ENCODE measurements at places on chromosomes 7 and 10. TPM values are rescaled to one million over a fixed set of nuclear protein-coding genes. Genes with fewer than 3 reads are reported as not detected.

Gene CNPY4
- 1.4 TPM for total RNA-seq

Gene CARD11
- total RNA-seq: 0.64 TPM

Gene FRMD4A
- total RNA-seq: 108 TPM

Gene TWIST1
- total RNA-seq: 2.0 TPM

Gene AKR1D1
- total RNA-seq: not detected

Gene HOXA2
- total RNA-seq: 36.5 TPM

Gene CFTR
- 0.21 TPM for total RNA-seq

GRCh38 chr7:117158941-117159697 is 163.7 kb downstream of the WNT2 start:
- no peak overlapping the region for H3K4me3 ChIP-seq
- DNase-seq: no peak
- no peaks in the 10 kb centered on the region for H3K36me3 ChIP-seq

DNA sequence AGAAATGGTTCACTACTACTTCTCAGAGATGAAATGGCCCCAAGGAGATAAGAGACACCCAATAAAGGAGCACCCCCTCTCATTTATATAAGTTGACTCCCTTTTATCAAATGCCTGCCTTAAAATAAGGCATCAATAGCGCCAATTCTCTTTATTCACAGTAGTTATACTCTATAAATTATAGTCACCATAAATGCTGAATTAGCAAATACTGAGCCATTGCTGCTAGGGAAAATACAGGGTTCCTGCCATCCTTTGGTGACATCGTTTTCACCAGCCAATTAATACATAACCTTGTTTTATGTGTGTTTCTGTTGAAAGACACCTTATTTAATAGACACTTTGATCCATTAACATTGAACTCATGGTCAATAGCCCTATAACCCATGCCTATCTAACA is 28.6 kb downstream of the DCLRE1C start:
- no peaks in the 10 kb centered on the region for H3K4me1 ChIP-seq
- no peak for DNase-seq
- no peak overlapping the region for H3K4me3 ChIP-seq
- no peaks in the 10 kb centered on the region for H3K27me3 ChIP-seq
- no peak overlapping the region for H3K27ac ChIP-seq

DNA sequence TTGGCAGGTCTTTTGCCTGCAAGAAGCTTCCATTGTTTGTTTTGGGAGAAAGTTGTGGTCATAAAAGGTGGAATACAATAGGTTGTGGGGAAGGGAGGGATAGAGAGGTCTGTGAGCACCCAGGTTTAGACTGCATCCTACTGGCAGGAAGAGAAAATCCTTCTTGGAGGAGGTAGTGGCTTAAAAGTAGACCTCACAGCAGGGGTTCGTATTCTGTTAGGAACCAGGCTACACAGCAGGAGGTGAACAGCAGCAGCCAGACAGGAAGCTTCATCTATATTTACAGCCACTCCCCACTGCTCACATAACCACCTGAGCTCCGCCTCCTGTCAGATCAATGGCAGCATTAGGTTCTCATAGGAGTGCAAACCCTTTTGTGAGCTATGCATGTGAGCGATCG is 245.3 kb downstream of the NSUN6 start:
- H3K27me3 ChIP-seq: no peaks in the 10 kb centered on the region
- no peaks in the 10 kb centered on the region for H3K36me3 ChIP-seq
- DNase-seq: no peak

GRCh38 chr10:110820321-110820814 is 51.4 kb upstream of the PDCD4 start:
- no peak for DNase-seq
- H3K27ac ChIP-seq: peak overlapping the region; percentile 86

- H3K4me3 ChIP-seq: no peak overlapping the region
- peaks cover 16% of the 10 kb centered on the region for H3K4me1 ChIP-seq
- no peak overlapping the region for H3K27ac ChIP-seq
- H3K27me3 ChIP-seq: no peaks in the 10 kb centered on the region
Measured at GRCh38 chr10:70164163-70164562, 6.2 kb downstream of the SAR1A start.

GRCh38 chr7:127683776-127684681 is 32.0 kb downstream of the SND1 start:
- H3K4me1 ChIP-seq: no peaks in the 10 kb centered on the region
- H3K27ac ChIP-seq: no peak overlapping the region
- DNase-seq: no peak

DNA sequence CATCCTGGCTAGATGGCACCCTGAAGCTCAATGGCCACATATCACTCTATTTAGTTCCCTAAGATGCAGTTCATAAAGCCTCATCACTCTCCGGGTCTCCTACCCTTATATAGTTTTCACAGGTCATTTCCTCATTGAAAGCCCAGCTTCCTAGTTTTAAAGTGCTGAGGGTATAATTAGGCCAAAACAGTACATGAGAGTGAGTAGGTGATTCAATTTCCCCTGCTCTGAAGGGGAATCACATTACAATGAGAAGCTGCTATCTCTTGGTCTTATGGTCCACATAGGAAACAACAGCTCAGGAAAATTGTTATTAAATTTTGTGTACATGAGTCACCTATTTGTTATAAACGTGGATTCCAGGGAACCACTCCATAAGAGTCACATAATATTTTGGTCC is 162.0 kb downstream of the SEMA3E start:
- H3K4me1 ChIP-seq: no peaks in the 10 kb centered on the region

DNA sequence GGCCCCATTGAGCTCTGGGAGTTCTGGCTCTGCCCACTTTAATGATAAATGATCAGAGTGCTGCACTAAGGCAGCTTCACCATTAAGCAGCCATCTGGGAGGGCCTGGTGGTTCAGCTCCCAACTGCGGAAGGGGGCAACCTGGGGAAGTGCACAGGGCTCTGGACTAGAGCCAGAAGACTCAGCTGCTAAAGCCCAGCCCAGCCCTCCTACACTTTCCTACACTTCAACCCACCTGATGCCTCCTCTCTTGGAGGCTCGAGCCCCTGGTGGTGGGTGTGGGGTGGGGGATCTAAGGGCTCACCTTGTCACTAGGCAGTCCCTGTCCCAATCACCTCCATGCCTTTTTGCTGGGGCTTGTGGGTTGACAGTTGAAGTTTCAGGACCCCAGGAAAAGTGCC is 60.6 kb upstream of the ANTXRL start:
- H3K4me3 ChIP-seq: no peak overlapping the region
- DNase-seq: no peak
- no peaks in the 10 kb centered on the region for H3K4me1 ChIP-seq
- no peak overlapping the region for H3K27ac ChIP-seq

DNA sequence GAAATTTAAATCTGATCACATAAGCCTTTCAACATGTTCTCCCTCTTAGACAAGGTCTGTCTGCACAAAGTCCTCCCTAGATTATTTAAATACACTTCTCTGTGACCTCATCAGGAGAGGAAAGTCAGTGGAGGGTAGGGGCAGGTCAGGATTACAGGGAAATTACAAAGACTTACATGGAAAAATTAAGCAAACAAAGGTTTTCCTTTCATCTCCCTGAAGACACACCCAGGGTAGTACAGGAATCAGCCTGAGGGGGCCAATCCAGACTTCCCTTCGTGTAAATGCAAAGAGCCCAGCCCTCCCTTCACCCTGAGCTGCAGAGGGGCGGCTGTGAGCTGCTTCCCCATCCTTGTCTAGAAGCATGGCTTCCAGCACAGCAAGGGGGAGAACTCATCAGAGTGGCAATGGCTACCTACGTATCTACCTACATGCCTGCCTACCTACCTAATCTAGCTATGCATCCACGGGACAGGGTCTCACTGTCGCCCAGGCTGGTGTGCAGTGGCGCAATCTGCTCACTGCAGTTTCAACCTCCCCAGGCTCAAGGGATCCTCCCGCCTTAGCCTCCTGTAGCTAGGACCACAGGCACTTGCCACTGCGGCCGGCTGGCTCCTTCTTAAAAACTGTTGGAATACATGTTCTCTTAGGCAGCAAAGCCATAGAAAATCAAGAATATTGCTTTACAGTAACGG is 33.2 kb downstream of the PITRM1 start:
- H3K4me1 ChIP-seq: no peaks in the 10 kb centered on the region
- H3K36me3 ChIP-seq: peaks cover 95% of the 10 kb centered on the region
- H3K27ac ChIP-seq: peak overlapping the region; percentile 38
- no peak overlapping the region for H3K4me3 ChIP-seq

DNA sequence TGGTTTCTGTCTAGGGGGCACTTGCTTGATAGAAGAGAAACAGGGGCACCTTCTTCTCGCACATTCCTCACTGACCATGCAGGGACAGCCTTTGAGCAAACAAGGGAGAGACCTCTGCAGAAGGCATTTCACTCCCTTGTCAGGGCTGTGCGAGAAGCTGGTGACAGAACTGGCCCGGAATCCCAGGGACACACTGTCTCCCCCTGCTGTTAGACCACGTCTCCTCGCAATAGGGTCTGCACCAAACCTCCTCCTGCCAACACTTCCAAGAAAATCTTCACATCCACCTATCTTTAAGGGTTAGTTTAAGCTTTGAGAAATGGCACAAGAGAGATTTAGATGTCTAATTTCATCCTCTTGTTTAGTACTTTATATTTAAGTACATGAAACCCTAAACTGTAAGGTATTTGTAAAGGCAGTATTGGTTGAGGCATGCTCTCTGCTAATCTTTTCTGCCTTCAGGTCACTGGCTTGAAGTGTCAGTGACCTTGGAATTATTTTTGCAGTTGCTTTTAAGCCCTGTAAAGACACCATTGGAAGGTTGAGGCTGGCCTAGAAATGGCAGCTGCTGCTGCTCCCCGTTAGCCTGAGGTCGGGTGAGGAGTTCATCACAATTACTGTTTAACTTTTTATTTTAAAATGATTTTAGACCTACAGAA is 37.0 kb downstream of the RBM20 start:
- no peaks in the 10 kb centered on the region for H3K27me3 ChIP-seq
- peaks cover 3% of the 10 kb centered on the region for H3K4me1 ChIP-seq
- no peak overlapping the region for H3K4me3 ChIP-seq
- no peak for DNase-seq
- no peaks in the 10 kb centered on the region for H3K36me3 ChIP-seq
- H3K27ac ChIP-seq: no peak overlapping the region

GRCh38 chr10:47092831-47093230 is 181.6 kb downstream of the PTPN20 start:
- DNase-seq: no peak
- H3K27ac ChIP-seq: no peak overlapping the region
- H3K27me3 ChIP-seq: no peaks in the 10 kb centered on the region
- no peaks in the 10 kb centered on the region for H3K4me1 ChIP-seq

GRCh38 chr7:7766671-7767070 is 48.3 kb upstream of the RPA3 start:
- no peaks in the 10 kb centered on the region for H3K27me3 ChIP-seq
- H3K4me1 ChIP-seq: no peaks in the 10 kb centered on the region

GRCh38 chr7:155377838-155378579 is 79.9 kb upstream of the EN2 start:
- H3K27ac ChIP-seq: no peak overlapping the region
- H3K4me1 ChIP-seq: peaks cover 27% of the 10 kb centered on the region
- H3K36me3 ChIP-seq: no peaks in the 10 kb centered on the region
- peak overlapping the region; percentile 56 for H3K4me3 ChIP-seq
- peaks cover 37% of the 10 kb centered on the region for H3K27me3 ChIP-seq

GRCh38 chr7:50310361-50310760 is 5.8 kb downstream of the IKZF1 start:
- no peak overlapping the region for H3K4me3 ChIP-seq
- DNase-seq: no peak
- H3K4me1 ChIP-seq: no peaks in the 10 kb centered on the region
- no peaks in the 10 kb centered on the region for H3K27me3 ChIP-seq

DNA sequence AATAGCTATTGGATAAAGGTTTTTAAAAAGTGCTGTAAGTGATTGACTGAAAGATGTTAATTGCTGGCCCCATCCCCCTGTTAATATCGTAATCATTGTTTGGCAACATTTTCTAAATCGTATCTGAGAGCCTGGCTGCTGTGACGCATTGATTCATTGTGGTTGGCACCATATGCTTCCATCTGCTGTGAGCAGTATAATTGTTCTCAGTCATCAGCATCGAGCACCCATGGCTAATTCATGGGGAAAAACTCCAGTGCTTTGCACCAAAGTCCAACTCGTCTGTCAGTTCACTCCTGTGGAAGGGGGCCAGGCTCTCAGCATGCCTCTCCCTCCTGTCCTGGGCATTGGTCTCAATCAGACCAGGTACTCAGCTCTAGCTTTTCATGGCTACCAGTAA is 205.2 kb downstream of the STK31 start:
- no peaks in the 10 kb centered on the region for H3K4me1 ChIP-seq
- no peaks in the 10 kb centered on the region for H3K27me3 ChIP-seq
- H3K4me3 ChIP-seq: no peak overlapping the region

DNA sequence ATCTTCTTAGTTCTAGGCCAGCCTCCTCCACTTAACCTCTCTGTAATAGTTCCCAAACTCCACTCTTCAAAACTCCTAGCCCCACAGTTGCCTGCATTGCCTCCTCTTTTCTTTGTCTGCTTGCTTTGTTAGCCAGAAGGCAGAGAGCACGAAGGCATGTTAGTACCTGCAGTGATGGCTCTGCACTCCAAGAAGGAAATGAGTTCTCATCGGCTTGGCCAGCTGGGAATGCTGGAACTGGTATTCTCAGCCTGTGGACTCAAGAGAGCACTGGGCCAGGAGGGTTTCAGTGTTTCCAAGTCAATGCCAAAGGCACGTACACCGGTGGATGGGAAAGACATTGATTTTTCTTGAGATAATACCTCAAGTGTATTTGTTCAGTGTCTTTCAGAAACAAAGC is 66.3 kb upstream of the HABP2 start:
- no peaks in the 10 kb centered on the region for H3K36me3 ChIP-seq
- H3K4me1 ChIP-seq: peaks cover 14% of the 10 kb centered on the region
- no peaks in the 10 kb centered on the region for H3K27me3 ChIP-seq
- DNase-seq: no peak
- no peak overlapping the region for H3K27ac ChIP-seq

DNA sequence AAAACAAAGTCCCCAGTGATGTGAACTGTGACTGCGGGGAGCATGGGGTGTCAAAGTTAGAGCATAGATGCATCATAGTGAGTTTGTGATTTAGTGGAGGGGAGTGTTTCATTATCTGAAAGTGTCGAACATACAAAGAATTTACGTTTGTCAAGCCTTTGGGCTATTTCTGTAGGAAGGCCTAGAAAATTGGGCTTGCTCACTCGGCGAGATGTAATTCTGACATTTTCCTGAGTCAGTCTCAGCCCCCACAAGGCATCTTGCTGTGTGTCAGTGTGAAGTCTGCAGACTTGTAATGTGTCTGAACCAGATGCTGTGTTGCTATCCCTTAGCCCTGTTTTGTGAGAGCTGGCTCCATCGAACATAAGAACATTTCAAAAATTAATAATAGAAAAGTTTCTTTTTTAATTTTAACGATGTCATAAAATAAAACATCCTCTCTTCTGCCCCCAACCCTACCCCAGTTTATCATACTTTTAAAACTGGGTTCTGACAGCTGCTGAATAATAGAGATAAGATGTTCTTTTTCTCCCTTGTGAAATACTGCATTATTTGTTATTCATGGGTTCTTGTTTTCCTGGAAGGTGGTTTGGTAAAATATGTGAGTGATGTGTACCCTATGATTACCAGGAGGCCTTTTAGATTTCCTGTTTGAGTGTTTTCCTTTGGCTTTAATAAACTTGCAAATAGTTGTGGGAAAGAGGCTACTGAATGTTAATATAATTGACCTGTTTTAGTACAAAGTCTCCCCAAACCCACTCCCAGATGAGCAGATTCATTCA is 207.4 kb downstream of the GPR158 start:
- no peak for DNase-seq
- no peaks in the 10 kb centered on the region for H3K4me1 ChIP-seq
- H3K36me3 ChIP-seq: no peaks in the 10 kb centered on the region
- H3K27me3 ChIP-seq: no peaks in the 10 kb centered on the region

GRCh38 chr10:124142006-124142739 is 48.8 kb upstream of the CHST15 start:
- no peak for DNase-seq
- no peak overlapping the region for H3K4me3 ChIP-seq
- no peak overlapping the region for H3K27ac ChIP-seq
- H3K36me3 ChIP-seq: no peaks in the 10 kb centered on the region
- H3K27me3 ChIP-seq: no peaks in the 10 kb centered on the region
- peaks cover 17% of the 10 kb centered on the region for H3K4me1 ChIP-seq
